RPMI7951 (cell line): ENCODE measurements at places on chromosomes 3 and 15. TPM values are rescaled to one million over a fixed set of nuclear protein-coding genes. Genes with fewer than 3 reads are reported as not detected.

Gene NDN
- 24.0 and 30.2 TPM in 2 replicates for total RNA-seq

Gene TRAIP
- total RNA-seq = 13.5 and 15.0 TPM in 2 replicates

Gene SCG3
- not detected in 2 replicates for total RNA-seq

Gene ZNF620
- 1.4 and 1.5 TPM in 2 replicates for total RNA-seq

Gene CILP
- total RNA-seq = 0.10 TPM in 1 of 2 replicates, not detected in the other

Gene BOC
- total RNA-seq = 9.6 and 17.3 TPM in 2 replicates

Gene TSEN2
- total RNA-seq = 8.0 and 12.4 TPM in 2 replicates
